ENCODE measurements at places on chromosomes 3 and 15. TPM values are rescaled to one million over a fixed set of nuclear protein-coding genes. Genes with fewer than 3 reads are reported as not detected.

ACSBG1 gene
- not detected for total RNA-seq

DNA sequence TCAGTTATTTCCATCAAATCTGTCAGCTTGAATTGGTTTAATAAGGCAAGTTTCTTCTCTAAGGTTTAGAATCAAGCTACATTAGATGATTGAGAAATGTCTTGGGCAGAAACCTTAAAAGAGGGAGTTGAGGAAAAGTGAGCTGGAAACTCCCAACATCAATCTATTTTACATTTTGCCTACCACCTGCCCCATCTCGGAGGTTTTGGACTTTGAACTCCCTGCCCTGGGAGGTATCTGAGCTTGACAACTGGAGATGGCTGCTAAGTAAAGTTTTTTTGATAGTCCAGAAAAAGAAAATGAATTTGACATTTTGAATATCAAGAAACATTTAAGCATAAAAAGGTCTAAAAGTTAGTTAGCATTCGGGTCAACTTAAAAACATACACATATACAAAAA lies 234.2 kb downstream of the NFKBIZ start:
- DNase-seq: no peak

DNA sequence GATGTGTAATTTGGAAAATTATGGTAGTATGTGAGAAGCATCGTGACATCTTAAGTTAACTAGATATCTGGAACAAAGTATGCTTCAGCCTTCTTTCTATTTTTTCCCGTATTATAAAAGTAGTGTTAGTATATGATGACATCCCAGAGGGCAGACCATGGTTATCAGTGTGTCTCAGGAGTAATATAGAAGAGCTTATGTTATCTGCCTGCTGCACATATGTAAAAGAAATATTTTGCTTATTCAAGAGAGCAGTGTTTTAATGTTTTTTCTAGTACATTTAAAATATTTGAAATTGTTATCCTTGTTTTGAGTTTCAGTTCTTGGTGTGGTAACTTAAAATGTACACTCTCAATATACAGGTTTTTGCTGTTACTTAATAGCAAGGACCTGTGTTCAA lies 24.1 kb downstream of the PLCL2 start:
- no peak for DNase-seq

DNA sequence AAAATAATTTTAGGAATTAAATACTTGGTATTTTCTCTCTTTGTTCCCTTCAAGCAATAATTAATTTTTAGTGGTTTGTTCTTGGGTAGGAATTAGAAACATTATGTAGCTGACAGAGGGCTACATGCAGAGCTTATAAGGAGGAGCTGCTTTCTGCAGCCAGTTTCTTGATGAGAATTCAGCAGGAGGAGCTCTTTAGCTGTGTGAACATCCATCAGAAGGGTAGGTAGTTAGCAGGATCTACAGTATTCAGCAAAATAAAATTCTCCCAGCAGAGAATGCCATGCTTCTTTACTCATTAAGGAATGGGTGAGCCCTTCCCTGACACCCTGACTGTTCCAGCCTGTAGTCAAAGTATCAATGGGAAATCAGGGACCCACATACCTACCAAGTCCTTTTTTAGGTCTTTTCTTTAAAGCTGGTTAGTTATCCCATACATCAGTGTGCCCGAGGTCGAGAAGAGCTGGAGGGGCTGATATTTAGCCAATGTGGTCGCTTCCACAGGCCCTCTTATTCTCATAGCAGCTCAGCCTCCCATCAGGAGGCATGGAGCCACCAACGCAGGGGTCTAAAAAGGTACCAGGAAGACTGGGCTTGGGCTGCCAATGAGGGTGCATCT lies 54.0 kb downstream of the KCNAB1 start:
- no peak for DNase-seq

ADPRH gene
- 14.3 TPM for total RNA-seq

- DNase-seq: no peak
Observed at GRCh38 chr15:82880704-82881103, 71.3 kb downstream of the WHAMM start.

PRSS50 gene
- 0.12 TPM for total RNA-seq

DNA sequence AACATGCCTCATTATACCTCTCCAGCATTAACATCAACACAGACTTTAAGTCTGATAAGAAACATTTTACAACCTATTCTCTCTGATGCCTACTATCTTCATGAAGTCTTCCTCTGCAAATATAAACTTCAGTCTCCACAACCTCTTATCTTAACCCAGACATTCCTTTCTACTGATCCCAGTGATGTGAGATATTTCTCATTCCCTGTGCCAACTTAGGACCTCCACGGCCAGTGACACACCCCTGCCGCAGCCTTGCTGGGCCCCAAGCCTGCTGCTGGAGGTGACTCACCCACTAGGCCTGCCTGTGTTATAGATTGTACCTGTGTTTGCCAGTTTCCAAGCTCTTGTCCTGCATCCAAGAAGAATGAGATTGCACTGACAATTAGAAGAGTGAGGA lies 734.5 kb upstream of the CADM2 start:
- DNase-seq: no peak

- no peak for DNase-seq
Observed at GRCh38 chr3:112550859-112551258, 10.9 kb downstream of the ATG3 start.

DNA sequence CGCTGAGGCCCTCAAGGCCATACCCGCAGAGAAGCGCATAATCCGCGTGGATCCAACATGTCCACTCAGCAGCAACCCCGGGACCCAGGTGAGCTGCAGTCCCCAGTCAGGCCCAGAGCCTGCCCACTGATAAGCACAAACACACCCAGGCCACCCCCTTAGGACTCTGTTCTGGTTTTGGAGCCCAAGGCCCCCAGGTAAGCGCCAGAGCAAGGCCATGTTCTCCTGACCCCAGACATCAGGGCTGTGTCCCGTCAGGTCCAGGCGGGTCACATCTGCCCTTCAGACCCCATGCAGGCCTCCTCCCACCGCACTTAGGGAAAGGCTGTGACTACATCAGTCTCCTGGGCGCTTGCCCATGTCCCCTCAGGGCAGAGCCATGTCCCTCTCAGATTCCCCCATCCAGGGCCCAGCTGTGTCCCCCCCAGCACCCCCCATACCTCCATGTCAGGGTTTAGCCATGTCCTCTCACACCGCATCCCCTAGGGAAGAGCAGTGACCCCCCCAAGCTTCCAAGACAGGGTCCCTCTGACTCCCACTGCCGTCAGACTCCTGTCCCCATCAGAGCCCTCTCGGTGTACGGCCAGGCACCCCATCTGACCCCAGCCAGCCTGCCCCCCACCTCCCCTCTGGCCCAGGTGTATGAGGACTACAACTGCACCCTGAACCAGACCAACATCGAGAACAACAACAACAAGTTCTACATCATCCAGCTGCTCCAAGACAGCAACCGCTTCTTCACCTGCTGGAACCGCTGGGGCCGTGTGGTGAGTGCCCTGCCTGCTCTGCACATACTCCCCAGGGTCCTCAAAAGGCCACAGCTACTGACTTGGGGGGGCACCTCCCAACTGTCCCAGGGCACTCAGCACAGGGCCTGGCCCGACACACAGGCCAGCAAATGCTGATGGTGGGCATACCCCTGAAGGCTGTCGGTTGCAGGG lies 1.6 kb downstream of the PARP3 start:
- no peak for DNase-seq

- DNase-seq: no peak
Observed at GRCh38 chr3:16330351-16330750, 65.3 kb downstream of the OXNAD1 start.

ALG1L2 gene
- not detected for total RNA-seq

DNA sequence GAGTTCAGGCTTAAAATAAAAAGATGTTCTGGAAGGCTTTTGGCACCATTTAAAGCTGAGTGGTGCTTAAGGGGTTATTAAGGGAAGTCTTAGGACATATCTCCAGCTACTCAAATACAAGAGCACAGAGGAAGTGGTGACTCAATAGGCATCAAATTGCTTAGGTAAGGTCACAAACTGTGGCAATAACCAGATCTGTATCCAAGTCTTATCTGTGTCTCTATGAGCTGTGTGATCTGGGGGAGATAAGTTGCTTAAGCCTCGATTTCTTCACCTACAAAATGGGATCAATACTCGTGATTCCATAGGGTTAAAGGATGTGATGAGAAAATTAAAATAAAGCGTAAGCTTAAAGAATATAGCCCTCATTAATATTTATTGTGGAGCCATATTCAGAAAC lies 7.6 kb downstream of the HDC start:
- DNase-seq: no peak

GRCh38 chr3:122055215-122055614 lies at the start of gene CD86:
TSS of gene CD86 (plus strand) at chr3:122055362. CDS start at chr3:122055490, 128 bp downstream.
- no peak for DNase-seq

- DNase-seq: no peak
Observed at GRCh38 chr3:194375473-194376240, 6.1 kb upstream of the LRRC15 start.

ALDH1A2 gene
- 2.5 TPM for total RNA-seq

- no peak for DNase-seq
Observed at GRCh38 chr3:77513542-77513941, 473.6 kb downstream of the ROBO2 start.

GRCh38 chr3:132721479-132722164 lies 587 bp downstream of the NPHP3 start:
- DNase-seq: peak; percentile 89

DNA sequence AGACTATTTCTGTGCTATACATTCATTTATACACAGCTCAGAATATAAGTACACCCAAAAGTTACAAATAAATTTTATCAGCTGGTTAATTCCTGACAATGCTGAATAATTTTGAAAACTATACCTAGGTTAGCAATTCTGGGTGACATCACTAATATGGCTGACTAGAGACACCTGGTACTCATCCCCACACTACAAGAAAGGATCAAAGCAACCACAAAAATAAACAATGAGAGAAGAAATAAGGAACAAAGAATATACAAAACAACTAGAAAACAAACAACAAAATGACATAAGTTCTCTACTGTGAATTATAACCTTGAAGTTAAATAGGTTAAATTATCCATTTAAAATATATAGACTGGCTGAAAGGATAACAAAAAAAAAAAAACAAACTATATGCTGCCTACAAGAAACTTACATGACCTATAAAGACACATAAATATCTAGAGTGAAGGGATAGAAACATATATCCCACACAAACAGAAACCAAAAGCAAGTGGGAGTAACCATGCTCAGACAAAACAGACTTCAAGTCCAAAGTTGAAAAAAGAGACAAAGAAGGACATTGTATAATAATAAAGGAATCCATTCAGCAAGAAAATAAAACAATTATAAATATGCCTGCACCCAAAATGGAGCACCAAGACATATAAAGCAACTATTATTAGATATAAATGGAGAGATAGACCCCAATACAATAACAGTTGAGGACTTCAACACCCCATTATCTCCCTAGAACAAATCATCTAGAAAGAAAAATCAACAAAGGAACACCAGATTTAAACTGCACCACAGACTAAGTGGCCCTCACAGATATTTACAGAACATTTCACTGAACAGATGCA lies 57.8 kb downstream of the IMPG2 start:
- no peak for DNase-seq

- no peak for DNase-seq
Observed at GRCh38 chr3:195897853-195898415, 10.4 kb downstream of the TNK2 start.

SHF gene
- 2.6 TPM for total RNA-seq

GRCh38 chr3:138381950-138382715 lies 33.8 kb downstream of the MRAS start:
- DNase-seq: peak; percentile 74

Data from psoas muscle (tissue), 8 donors.